ENCODE measurements at places on chromosomes 6 and 20. TPM values are rescaled to one million over a fixed set of nuclear protein-coding genes. Genes with fewer than 3 reads are reported as not detected.

DNA sequence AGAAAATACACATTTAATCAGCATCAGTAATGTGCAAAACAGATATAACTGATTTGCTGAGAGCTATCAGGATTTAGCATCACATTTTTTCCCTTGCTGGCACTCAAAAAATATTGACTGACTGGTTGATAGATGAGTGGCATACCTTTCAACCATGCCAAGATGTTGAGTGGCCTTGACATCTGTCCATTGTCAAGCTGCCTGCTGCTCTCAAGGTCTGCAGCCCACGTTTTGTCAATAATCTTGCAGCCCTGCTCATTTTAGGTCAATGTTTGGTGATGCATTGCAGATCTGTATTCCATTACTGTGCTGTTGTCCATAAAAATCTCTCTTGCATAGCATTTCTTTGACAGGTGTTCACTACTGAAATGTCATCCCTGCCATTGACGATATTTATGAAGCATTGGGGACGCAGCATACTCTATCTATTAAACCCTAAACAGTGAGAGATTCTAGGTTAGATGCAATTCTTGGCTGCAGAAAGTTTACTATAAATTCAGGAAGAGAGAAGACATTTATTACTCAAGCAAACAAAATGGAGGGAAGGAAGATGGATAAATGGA lies 111.6 kb downstream of the BFSP1 start:
- DNase-seq = no peak

- DNase-seq = peak; percentile 60
Observed at GRCh38 chr6:89268776-89269175, 46.3 kb downstream of the GABRR2 start.

DNA sequence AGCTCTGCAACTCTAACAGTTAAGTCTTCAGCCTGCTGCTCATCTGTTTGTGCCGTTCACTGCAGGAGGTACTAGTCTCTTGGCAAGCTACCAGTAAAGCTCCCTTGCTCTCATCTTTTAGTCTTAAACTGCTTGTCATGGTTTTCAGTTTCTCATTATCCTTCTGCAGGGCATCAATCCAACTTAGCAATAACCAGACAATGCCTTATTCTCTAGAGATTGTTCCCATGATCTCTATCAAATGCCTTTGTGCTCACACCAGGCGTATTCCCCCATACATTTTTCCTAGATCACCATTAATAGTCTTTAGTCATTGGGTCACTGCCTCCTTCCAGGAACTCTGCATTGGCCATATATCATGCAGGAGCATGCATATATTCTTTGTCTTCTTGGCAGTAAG lies 171.3 kb downstream of the GRM1 start:
- DNase-seq = no peak

- DNase-seq = peak; percentile 5
Observed at GRCh38 chr6:132235596-132236280, 165.5 kb downstream of the MOXD1 start.

GRCh38 chr6:116003668-116004067 lies 57.0 kb downstream of the FRK start:
- DNase-seq = no peak

DNA sequence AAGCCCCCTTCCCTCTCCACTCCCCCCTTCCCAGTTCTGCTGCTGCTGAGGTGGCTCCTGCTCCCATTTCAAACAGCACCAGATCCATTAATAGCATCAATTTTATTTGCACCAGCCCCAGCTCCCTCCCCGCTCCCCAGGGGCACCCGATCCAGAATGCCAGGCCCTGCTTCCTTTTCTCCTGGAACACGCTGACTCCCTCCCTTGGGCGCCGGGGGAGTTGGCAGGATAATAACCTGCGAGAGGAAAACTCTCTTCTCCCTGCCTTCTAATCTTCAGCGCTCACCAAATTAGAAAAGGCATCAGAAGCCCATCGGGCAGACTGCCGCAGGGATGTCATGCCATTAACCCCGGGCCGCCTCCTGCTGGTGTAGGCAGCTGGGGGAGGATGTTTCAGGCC lies 77.8 kb downstream of the NCR2 start:
- DNase-seq = no peak

DNA sequence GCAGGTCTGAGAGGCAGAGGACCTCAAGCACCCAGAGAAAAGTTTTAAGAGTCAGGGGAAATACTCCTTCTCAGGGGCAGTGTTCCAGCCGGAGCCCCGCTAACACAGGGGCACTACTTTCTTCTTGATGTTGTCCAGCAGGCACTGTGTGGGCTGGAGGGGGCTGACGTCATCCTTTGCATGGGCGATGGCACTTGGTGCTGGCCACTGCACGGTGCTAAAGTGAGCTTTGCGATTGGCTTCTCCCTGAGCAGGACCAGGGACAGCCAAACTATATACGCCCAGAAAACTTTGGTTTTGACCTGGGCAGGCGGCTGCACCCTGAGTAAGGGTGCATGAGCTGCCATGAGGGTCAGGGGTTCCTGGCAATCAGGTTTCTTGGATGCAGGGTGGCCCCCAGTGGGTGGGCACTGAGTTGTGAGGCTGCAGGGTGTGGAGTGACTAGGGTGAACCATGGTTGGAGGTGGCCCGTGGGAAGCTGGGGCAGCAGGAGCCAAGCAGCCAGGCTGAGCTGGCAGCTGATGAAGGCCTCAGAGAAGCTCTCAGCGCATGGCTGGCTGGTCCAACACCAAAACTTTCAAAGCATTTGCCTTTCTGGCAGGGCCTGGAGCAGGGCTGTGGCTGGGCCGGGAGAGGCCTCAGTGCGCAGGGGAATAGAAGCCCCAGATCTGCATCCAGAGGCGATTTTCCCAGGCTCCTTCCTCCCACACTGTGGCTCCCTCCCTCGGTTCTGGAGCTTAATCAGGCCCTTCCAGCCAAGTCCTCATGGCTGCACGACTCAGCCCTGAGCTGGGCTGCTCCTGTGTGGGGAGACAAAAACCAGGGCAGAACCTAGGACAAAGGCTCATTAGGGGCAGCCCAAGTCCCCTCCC lies 18.3 kb downstream of the MRPS18A start:
- DNase-seq = peak; percentile 51

DNA sequence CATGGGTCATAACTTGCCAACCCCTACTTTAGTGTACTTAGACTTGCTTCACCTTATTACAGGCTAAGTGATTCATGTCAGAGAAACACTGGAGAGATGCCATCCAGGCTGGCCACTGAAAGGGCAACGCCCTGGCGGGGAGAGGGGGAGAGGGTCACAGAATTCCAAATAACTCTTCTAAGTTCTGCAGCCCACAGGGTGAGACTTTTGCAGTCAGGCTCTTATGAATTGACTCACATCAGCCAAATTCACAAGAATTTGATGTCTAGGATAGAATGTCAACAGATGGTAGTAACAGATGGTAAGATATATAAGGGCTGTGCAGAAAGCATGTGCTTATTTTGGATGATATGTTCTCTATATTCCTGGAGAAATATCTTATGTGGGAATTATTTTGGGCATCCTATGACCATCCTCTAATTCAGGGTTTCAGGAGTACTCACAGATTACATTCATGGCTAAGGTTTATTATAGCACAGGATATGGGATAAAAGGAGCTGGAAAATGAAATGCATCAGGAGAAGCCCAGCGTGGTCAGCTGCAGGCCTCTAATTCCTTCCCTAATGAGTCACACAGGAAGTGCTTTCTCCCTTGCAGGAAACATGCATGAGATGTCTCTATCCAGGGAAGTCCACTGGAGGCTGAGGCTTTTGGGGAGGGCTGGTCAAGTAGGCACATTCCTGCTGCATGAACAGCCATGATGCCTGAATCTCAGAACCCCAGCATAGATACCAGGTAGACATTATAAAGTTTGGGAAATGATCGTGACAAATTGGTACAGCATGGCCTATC lies 58.7 kb upstream of the RIN2 start:
- DNase-seq = peak; percentile 98

- DNase-seq = peak; percentile 15
Observed at GRCh38 chr6:162962093-162962492, 234.3 kb downstream of the PACRG start.

DNA sequence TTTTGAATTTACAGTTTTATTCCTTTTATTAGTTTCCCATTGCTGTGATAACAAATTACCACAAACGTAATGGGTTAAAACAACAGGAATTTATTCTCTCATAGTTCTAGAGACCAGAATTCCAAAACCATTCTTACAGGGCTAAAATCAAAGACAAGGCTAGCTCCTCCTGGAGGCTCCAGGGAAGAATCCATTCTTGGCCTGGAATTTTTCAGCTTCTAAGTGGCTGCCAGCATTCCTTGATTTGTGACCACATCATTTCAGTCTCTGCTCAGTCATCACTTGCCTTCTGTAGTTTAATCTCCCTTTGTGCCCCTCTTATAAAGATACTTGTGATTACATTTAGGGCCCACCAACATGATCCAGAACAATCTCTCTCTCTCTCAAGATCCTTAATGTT lies 897 bp upstream of the SEL1L2 start:
- no peak for DNase-seq

DNA sequence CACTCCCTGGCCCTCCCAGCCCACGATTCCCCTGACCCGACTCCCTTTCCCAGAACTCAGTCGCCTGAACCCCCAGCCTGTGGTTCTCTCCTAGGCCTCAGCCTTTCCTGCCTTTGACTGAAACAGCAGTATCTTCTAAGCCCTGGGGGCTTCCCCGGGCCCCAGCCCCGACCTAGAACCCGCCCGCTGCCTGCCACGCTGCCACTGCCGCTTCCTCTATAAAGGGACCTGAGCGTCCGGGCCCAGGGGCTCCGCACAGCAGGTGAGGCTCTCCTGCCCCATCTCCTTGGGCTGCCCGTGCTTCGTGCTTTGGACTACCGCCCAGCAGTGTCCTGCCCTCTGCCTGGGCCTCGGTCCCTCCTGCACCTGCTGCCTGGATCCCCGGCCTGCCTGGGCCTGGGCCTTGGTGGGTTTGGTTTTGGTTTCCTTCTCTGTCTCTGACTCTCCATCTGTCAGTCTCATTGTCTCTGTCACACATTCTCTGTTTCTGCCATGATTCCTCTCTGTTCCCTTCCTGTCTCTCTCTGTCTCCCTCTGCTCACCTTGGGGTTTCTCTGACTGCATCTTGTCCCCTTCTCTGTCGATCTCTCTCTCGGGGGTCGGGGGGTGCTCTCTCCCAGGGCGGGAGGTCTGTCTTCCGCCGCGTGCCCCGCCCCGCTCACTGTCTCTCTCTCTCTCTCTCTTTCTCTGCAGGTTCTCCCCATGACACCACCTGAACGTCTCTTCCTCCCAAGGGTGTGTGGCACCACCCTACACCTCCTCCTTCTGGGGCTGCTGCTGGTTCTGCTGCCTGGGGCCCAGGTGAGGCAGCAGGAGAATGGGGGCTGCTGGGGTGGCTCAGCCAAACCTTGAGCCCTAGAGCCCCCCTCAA lies at the start of gene LTA:
Gene LTA, plus strand, starts transcription at position 249 of the 871 bp plus-strand sequence. Its CDS starts 454 bp downstream, at position 703.
- no peak for DNase-seq

DNA sequence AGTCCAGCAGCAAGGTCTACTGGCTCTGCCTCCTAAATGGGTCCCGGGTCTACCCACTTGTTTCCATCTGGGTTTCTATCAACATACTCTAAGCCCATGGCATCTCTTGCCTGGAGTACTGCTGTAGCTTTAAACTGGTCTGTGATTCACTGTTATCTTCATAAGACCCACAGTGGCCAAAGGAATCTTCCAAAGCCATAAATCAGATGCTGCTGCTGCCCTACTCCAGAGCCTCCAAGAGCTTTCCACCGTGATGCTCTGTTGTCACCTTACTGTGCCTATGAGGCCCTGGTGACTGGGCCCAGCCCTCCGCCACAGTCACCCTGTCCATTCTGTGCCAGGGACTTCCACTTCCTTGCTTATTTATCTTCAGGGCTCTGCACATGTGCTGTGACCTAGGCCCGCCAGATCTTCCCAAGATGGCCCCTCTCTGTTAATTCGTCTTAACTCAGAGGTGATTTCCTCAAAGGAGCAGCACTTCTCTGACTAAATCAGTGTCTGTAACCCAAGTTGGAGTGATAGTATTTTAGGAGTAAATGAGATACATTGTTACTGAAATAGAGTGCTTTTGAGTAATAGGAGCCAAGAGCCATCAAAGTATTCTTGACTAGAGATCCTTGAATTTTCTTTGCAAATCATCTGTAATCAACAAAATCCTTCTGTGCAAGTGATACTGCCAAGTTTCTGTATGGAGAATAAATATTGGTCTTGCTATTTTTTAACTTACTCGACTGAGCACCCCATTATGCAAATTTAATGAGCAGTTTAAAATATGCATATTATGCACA lies 102.5 kb downstream of the PPP1R14C start:
- no peak for DNase-seq

- DNase-seq = no peak
Observed at GRCh38 chr6:10676403-10676802, 18.0 kb downstream of the C6orf52 start.

DNA sequence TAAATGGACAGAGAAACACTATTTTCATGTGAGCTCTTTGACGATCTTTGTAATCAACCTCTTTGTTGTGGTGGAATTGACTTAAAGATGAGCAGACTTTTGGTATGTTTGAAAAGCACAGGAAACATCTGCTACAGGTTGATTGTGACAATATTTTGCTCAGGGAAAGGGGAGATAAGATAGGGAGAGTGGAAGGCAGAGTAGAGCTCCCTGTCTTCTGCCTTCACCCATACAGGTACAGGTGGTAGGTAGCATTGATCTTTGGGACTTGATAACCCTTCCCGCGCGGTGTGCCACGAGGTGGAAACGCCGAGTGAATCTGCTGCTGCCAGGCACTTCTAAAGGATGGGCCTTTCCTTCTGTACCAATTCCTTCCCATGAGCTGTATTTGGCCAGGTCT lies 183.6 kb downstream of the UTRN start:
- no peak for DNase-seq

- DNase-seq = no peak
Observed at GRCh38 chr6:144653885-144654505, 368.9 kb downstream of the UTRN start.

- DNase-seq = peak; percentile 61
Observed at GRCh38 chr6:21935561-21936028, 342.0 kb downstream of the SOX4 start.

DNA sequence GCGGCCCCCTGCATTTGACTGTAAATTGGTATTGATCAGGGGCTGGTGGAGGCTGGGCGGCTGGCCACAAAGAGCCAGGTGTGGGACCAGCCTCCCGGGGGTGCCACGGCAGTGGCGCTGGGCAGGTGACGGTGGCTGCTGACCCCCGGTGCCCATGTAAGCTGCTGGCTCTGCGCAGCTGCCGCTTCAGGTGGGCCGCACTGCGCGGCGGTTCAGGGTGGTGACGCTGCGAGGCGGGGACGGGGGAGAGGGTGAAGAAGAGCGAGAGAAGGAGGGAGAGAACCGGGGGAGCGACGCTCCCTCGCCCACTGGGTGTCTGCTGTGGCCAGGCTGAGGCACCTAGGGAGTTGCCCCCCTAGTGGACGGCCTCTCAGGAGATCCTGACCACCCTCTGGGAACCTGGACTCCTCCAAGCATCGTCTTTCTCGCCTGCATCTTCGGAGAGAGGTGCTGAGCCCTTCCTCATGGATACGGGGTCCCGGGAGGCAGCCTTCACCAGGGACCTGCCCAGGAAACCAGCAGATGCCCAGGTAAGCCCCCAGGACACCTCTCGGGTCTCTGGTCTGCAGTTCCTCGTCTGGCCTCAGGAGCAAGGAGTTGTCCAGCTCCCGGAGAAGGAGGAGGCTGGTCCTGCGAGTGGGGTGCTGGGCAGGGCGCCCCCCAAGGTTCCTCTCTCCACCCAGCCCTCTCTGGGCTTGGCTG lies 77.5 kb upstream of the GATA5 start:
- no peak for DNase-seq

ESR1 gene
- not detected for total RNA-seq

TMEM200A gene
- total RNA-seq = 30.9 TPM

FOXS1 gene
- total RNA-seq = 0.24 TPM

C6orf132 gene
- total RNA-seq = not detected

SPATS1 gene
- total RNA-seq = not detected

OPN5 gene
- total RNA-seq = not detected

C6orf15 gene
- not detected for total RNA-seq
